Upper lobe of right lung (tissue), 1 donor: ENCODE measurements at places on chromosomes 11 and 22. TPM values are rescaled to one million over a fixed set of nuclear protein-coding genes. Genes with fewer than 3 reads are reported as not detected.

Gene OR52H1
- 0.90 TPM for total RNA-seq

Gene SCGB1C1
- total RNA-seq, result not detected

Gene FGF3
- total RNA-seq, result not detected

Gene FAM181B
- 0.12 TPM for total RNA-seq

DNA sequence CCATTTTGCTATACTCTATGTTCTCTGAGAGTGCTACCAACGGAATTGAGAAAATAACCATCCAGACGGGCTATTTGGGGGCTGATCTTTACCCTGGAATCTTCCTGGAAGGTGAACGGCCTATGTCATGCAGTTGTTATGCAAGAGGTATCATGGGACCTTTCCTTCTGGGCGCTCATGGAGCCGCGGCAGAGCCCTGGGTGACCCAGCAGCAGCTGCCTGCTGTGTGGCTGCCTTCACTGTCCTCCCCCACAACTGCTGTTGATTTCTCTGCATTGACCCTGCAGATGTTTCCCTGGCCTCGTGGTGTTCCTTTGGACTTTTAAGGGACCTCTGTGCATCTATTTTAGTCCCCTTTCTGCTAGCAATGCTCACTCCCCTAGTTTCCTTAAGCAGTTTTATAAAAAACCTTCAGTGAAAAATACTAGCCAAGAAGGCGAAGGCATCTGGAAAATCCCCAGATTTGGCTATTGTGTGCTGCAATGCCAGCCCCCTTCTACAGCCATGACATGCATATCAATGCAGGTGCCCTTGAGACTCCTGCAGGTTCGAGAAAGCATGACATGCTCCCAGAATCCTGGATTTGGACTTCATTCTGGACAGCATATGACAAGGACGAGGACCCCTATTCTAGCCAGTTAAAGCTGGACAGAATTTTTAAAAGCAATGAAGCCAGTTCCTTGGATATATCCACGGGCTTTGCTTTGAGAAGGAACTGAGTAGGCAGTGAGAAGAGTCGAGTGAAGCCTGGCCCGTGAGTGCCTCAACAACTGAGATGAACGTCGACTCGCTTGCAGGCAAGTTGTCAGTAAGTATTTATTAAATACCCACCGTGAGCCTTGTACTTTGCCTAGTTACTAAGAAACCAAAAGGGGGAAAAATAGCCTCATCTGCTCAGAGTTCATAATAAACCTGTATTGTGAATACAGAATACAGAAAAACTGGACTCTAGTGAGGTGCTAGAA is at the start of gene SLC25A18:
Gene SLC25A18 (plus strand): TSS at position 593 of the 965 bp plus-strand sequence. CDS start 16,447 bp downstream, outside the sequence.
- no peak for DNase-seq

DNA sequence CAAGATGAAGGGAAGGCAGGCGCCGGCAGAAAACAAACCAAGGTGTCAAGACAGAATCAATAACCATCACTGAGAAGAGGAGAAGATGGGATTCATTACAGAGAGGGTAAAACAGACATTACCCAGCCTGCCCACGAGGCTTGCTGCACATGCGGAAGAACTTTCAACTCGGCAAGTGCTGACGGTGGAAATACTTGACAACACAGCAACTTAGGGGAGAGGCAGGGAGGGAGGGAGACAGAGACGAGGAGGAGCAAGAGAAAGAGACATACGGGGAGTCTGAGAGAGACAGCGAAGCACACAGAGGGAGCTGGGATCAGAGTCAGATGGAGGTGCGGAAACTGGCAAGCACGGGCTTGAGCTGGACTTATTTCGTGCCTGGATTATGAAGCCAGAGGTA is 129.3 kb upstream of the NECTIN1 start:
- no peak for DNase-seq

- peak; percentile 79 for DNase-seq
Measured at GRCh38 chr22:38923463-38924346, 33.7 kb upstream of the APOBEC3A start.

DNA sequence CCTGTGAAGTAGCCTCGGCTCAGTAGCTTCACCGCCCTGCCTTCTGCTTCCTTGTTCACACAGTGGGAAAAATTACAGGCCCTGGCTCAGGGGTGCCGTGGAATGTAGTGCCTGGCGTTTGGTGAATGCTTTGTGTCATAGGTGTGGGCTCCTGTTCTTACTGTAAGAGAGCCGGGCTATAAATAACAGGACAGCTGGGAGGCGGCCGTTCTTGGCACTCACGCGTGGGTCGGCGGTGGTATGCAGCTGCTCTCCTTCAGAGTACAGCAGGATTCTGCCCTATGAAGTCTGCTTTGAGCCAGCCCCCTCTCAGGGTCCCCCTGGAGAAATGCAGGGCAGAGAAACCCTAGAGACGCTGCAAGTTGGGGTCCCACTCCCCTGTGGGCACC is 84.2 kb downstream of the CTTN start:
- no peak for DNase-seq

GRCh38 chr22:32631507-32632255 is 157.1 kb downstream of the FBXO7 start:
- no peak for DNase-seq

DNA sequence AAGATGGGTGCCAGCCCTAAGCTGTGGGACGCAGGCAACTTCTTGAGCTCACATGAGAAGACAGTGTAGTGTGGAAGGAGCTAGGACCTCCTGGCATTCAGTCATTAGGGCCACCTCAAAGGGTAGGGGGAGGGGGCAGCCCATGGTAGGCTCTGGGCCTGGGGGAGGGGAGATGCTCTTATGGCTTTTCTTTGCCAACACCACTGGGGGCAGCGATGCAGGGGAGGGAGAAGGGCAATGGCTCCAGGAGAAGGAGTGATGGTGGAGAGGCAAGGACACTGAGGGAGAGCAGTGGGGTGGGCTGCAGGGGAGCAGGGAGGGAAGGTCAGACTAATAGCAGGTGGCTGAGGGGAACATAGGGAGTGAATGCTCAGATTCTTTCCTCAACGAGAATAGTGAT is 63.3 kb upstream of the SUSD2 start:
- DNase-seq, result no peak

DNA sequence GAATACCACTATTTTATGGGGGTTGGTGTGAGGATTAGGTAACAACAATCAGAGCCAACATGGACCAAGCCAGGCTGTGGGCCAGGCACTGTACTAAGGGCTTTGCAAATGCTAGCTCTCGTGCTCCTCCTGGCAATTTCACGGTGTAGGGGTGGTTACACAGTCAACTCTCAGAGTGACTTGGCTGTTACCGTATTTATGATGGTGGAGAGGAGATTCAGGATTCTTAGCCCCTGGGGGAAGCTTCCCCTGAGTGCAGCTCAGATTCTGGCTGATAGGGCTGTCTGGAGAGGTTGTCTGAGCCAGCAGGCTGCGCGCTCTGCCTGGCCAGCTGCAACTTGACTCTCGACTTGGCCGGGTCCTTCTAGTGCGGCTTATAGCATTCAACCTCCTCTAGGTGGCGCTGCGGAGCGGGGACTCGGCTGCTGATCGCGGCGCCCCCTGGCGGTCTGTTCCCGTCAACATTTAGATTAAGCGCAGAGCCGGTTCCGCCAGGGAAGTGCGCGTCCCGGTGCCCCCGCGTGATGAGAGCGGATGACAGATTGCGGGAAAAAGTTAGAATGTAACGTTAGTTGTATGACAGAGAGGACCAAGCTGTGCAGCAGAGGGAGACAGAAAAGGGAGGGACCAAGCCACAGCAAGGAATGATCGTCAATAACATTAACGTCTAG is 4.5 kb upstream of the NCF4 start:
- peak; percentile 95 for DNase-seq

DNA sequence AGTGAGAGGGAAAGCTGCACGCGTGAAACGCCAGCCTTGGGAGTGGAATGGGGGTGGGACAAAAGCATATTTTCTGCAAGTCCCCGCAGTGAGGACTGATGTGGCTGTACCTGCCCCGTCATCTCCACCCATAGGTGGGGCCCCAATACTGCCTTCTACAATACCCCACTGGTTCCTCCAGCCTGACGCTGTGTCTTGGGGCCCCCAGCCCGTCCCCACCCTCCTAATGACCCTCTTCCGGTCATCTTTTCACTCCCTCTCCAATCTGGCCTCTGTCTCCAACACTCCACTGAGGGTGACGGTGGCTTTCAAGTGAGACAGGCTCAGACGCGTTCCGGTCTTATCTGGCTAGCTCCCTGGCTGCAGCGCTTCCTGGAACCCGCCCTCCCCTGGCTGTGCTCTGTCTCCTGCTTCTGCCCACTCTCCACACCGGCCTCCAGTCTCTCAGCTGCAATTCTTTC is 104.2 kb downstream of the MICAL3 start:
- DNase-seq, result no peak

DNA sequence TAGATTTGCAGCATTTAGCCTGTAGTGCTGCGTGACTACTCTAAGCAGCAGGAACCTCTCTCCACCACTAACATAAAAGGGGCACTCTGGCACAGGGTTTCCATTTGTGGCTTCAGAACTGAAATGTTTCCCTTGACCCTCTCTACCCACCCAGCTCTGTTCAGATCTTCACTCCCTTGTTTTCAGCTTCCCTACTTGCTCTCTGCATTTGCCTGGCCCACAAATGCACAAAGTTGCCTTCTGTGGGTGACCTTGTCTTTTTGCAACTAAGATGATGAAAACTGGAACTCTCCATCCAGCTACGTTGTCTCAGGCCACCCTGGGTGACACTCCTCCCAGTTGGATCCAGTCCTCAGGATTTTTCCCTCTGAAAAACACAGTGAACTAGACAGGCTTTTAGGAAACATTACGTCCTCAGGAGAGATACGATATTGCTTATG is 19.8 kb upstream of the PSMA1 start:
- DNase-seq, result no peak

- peak; percentile 52 for DNase-seq
Measured at GRCh38 chr11:1194977-1195681, 27.7 kb upstream of the MUC5B start.

DNA sequence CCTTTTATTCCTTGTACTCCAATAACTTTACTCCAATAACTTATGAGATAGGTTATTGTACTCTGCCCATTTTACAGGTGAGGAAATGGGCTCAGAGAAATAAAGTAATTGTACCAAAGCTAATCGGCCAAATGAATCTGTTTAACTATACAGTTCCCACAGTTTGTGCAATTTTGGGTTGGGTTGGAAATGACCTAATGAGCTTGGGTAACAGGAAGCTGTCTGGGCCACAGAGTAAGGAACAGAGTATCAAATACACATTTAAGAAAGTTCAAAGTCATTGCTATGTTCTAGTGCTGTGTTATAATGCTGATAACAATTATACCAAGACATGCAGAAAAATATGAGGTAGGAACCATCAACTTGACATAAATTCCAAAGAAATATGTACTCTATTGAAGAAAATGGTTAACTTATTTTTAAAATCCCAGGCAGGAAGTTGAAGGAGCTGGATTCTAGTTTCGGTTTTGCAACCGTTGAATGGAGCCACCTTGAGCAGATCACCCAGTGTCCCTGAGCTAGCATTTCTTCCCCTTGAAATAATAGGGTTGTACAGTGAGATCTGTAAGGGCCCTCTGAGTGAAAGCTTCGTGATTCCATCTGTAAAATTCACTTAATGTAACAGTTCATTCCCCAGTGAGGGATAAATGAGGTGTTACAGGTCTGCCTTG is 360.9 kb upstream of the NARS2 start:
- no peak for DNase-seq

DNA sequence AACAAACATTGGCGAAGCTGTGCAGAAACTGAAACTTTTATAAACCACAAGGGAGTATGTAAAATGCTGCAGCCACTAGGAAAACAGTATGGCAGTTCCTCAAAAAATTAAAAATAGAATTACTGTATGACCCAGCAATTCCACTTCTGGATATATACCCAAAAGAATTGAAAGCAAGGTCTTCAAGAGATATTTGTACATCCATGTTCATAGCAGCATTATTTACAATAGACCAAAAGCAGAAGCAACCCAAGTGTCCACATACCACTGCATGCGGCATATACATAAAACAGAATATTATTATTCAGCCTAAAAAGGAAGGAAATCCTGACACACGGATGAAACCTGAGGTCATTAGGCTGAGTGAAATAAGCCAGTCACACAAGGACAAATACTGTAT is 85.8 kb downstream of the RELT start:
- no peak for DNase-seq
